ENCODE measurements at places on chromosomes 2 and 18.

DNA sequence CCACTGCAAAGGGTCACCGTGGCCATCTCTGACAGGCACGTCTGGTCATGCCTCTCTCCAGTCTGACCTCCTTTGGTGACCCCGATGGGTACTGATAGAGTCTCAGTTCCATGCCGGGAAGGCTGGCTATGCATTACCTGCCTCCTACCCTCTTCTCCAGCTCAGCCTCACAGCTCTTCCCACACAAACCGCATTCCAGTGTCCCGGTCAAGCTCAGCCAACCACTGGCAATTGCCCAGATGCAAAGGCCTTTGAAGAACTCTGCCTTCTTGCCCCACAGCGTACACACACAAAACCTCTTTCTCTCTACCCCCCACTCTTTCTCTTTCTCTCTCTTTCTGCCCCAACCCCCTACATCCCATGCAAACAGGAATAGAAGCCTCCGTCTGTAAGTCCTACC, 37.6 kb downstream of the TMEM163 start:
- no peak for DNase-seq

GRCh38 chr2:183269956-183270355, 145.7 kb downstream of the NUP35 start:
- DNase-seq: no peak

GRCh38 chr2:198327526-198327925, 523.1 kb downstream of the PLCL1 start:
- DNase-seq: no peak

GRCh38 chr2:163934131-163934530, 198.3 kb upstream of the FIGN start:
- no peak for DNase-seq

DNA sequence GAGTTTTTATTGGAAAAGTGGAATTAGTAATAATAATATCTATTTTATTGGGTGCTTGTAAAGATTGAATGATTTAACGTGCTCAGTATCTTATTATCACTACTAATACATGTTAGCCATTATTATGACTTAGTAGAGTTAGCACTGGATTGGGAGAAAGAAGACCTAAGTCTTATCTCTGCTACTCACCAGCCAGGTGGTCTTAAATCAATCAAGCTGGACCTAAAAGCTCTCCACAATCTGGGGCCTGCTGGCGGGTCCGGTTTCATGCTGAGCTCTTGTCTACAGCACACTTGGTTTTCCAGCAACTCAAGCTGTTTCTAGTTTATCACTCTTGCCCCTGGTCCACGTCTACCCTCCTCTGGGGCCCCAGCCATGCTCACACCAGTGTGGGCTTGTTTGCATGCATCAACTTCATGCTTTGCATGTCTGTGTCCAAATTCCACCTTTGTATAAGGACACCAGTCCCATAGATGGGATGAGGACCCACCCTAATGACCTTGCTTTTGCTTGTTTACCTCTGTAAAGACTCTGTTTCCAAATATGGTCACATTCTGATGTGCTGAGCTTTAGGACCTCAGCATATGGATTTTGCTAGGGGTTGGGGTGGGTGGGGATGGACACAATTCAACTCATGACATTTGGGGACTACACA, 363.1 kb downstream of the LPIN1 start:
- DNase-seq: no peak

DNA sequence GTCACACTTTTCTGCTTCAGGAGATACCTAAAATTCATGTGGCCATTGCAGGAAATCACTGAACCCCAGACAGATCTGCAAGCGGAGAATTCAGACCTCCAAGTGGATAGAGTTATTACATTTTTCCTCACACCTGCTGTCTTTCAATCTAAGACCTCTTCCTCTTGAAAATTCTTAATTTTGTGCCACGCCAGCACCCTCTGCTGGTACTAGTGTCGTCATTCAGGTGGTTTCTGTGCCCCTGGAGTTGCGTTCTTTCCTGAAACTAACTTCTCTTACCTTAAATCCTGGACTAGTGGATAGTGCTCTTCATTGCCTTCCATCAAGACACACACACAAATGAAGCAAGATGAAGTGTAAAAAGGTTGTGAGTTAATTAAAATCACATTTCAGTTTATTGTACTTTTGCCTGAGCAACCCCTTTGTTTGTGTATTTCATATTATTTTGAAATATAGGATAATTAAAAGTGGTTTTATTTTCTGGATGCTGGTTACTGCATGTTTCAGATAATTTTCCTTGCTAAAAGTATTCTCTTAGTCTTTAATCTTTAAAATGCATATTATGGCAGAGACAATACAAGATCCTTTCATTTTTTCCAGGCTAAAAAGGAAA, 1.6 kb upstream of the DNER start:
- DNase-seq: no peak

- no peak for DNase-seq
These were observed 134.1 kb upstream of the CREB1 start for GRCh38 chr2:207395535-207396251.

DNA sequence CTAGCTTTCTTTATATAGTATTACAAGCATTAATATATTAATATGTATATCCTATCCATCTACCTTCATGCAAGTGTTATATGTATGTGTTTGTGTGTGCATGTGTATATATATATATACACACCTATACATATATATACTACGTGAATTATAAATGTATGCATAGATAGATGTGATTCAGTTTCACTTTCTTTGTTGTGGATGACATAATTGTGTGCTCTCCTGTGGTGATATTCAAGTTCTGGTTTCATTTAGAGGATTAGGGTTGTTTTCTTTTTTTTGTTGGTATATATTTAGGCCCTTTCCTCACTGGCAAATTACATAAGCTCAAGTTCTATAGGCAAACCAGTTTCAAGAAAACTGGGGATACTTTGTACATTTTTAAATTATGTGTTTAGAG, 225.7 kb upstream of the FANCL start:
- DNase-seq: no peak

DNA sequence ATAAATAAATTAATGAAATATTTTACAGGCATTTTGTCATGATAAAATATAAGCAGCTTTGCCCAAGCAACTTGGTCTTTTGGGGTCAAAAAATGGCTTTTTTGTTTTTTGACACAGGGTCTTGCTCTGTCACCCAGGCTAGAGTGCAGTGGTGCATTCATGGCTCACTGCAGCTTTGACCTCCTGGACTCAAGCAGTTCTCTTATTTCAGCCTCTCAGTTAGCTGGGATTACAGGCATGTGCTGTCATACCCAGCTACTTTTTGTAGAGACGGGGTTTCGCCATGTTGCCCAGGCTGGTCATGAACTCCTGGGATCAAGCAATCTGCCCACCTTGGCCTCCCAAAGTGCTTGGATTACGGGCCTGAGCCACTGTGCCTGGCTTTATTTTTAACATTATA, 51.0 kb downstream of the ABI2 start:
- no peak for DNase-seq

- DNase-seq: no peak
These were observed 15.5 kb downstream of the KCNIP3 start for GRCh38 chr2:95312543-95313201.

- no peak for DNase-seq
These were observed 152.2 kb upstream of the CRIM1 start for GRCh38 chr2:36203366-36203765.

DNA sequence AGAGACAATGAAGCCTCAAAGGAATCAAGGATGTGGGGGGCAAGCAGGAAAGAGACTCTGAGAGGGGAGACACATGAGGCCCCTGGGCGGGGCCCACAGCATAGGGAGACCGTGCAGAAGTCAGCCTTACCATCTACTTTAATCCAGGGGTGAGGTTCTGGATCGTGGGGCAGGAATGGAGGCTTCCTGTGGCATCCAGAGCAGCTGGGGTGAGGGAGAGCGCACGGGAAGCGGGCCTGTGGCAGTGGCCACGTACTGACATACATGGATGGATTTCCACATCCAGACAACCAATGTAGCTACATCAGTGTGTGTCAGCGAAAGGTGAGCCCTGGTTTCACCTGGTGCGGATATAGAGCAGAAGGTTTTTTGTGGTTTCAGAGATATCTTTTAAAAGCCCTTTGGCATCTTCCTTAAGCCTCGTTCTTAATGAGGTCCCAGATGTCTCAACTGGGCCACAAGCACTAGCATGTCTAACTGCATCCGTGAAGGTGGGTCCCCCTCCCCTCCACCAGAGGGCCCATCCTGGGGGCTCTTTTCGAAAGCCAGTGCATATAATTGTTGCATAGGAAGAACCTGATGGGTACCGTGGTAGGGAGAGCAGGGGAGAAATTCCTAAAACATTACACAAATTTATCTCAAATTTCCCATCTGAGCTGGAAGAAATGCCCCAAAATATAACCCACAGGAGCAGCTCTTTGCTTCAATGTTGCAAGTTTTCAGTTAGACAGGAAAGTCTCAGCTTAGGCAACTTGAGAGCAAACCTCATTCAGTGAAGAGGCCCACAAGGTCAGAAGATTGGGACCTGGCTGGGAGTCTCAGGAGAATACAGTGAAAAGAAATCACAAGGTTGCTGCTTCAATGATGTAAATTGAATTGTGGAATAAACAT, 90.9 kb downstream of the SP3 start:
- no peak for DNase-seq

- DNase-seq: no peak
These were observed 26.3 kb downstream of the PAX3 start for GRCh38 chr2:222272446-222273015.

GRCh38 chr2:12036640-12036983, 290.2 kb downstream of the LPIN1 start:
- DNase-seq: no peak

- no peak for DNase-seq
These were observed 251.8 kb upstream of the NETO1 start for GRCh38 chr18:73119574-73119973.

GRCh38 chr18:10316778-10317177, 137.7 kb upstream of the APCDD1 start:
- DNase-seq: no peak

GRCh38 chr2:190627448-190628412, 21.2 kb upstream of the NAB1 start:
- DNase-seq: no peak

DNA sequence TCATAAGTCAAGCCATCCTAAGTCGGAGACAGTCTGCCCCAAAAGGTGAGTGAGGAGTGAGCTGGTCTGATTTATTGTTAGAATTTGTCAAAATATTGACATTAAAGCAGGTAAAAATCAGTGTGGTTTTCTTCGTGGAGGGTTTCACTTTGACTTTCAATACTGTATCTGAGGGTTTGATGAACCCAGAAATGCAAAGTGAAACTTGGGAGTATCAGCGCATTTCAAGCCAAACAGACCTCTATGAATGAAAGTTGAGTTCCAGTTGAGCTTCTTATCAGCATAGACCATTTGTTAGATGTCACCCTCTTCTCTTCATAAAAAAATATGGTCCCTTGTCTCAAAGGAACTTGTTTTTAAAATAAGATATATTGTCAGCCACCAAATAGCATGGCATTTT, 21.7 kb upstream of the CXCR4 start:
- DNase-seq: no peak

DNA sequence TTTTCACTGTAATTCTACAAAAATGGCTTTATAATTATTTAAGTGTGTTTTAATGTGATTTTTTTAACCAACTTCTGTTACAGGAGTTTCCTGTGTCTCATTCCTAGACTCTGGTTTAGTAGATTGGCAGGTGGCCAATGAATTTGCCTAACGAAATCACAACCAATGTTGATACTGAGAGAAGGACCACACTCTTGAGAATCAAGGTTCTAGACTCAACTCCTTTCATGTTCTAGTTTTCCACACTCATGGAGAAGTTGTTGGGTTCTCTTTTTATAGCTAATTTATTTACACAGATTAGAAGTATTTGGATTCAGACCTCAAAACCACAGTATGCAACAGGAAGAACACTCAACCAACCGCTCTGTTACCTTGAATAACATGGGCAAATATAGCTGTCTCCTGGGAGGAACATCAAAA, 22.6 kb upstream of the USP34 start:
- DNase-seq: no peak

GRCh38 chr2:175855236-175855635, 146.8 kb downstream of the LNPK start:
- no peak for DNase-seq

GRCh38 chr18:70021498-70021897, 73.8 kb upstream of the CD226 start:
- DNase-seq: no peak

DNA sequence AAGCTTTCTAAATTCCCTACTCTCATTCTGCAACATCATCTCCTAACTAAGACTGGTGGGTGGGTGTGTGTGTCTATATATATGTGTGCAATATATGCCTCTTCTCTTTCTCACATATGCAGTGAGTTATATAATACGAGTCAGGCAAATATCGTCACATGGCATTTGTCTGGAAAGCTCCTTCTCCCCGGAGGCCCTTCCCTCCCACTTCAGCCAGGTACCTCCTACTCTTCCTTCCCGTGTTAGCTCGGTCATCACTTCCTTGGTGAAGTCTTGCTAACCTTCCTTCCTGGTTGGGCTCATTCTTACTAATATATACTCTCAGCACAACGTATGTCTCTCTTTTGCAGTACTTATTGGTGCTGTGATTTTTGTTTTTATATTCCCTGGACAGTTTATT, 66.4 kb upstream of the NCK2 start:
- DNase-seq: no peak

DNA sequence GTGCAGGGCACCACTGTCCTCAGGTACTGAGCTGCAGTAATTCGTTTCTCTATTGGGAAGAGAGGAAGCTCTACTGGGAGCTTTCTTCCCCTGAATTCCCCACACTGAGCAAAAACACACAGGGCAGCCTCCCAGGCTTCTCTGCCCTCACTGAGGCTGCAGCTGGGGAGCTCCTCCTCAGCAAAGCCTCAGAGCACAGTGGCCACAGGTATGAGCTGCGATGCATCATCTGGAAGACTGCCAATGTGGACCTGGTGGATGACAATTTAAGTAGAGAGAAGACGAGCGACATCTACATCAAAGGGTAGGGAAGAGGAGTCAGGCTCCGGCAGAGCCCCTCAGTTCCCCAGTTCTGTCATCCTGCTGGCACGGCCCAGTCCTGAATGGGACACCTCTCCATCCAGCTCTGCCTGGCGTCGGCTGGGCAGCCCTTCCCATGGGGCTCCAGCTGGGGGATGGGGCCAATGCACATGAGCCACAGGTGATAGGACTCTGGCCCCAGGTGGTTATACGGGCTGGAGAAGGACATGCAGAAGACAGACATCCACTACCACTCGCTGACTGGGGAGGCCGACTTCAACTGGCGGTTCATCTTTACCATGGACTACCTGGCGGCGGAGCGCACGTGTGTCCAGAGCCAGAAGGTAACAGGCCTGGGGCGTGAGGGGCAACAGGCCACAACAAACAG, 37.6 kb downstream of the LMAN2L start:
- DNase-seq: no peak

DNA sequence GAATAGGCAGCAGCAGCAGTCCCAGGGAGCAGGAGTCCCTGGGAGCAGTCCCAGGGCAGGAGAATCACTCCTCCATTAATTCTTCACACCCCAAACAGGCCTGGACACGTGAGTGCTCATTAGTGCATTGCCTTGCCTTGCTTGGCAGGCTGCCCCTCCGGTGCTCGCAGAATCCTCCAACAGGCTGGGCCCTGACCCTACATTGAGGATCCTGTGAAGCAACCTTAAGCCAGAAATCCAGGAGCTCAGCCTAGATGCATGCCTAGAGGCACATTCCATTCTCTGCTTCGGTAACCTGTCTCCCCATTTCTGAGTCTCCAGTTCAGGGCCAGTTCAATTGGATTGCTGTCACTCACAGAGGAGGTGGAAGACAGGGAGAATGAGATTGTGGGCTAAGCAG, 97.4 kb upstream of the LRATD1 start:
- DNase-seq: no peak

- DNase-seq: no peak
These were observed at the start of gene SEPTIN2 for GRCh38 chr2:241315879-241316631. Gene SEPTIN2 (plus strand): TSS chr2:241315925. CDS start chr2:241324233, 8,308 bp downstream.

All from stimulated activated CD4-positive, alpha-beta T cell treated with anti-CD3 and anti-CD28 coated beads, TNF-alpha, amount 100 ng/mL, for 1 hour (primary cell).